Activated CD4-positive, alpha-beta T cell treated with anti-CD3 and anti-CD28 coated beads, Interleukin-2, Interleukin-6, amounts not matched to agents 100 ng/mL and 50 ng/mL, durations not matched to agents 16 hours and 8 hours (primary cell): ENCODE measurements at places on chromosomes 7 and 10.

- DNase-seq = peak; percentile 45
Measured at GRCh38 chr10:24120646-24121045, 88.3 kb upstream of the KIAA1217 start.

DNA sequence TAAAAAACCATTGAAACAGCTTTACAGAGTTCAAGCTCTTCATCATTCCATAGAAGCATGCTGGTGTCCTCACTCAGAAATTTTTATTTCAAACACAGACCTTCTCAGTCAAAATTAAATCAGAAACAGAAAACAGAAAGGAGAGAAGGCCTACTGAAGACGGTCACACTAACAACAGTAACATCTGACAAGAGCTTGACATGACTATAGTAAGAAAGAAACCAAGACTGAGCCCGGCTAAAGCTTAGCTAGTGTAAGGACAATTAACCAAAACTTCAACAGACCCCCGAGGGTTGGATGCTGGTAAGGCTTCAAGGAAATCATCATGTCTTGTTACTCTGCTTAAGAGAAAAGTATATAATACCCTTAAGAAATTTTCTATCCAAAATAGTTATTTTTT lies 38.6 kb downstream of the MTPN start:
- no peak for DNase-seq

- DNase-seq = no peak
Measured at GRCh38 chr10:71471006-71471405, 74.3 kb downstream of the CDH23 start.

GRCh38 chr10:48490946-48491345 lies 113.9 kb downstream of the ARHGAP22 start:
- DNase-seq = no peak
